ENCODE measurements at places on chromosomes 11 and 22. TPM values are rescaled to one million over a fixed set of nuclear protein-coding genes. Genes with fewer than 3 reads are reported as not detected.

- no peaks in the 10 kb centered on the region for H3K27me3 ChIP-seq
- no peak overlapping the region for H3K27ac ChIP-seq
- no peak for DNase-seq
- no peaks in the 10 kb centered on the region for H3K36me3 ChIP-seq
- H3K4me3 ChIP-seq, result no peak overlapping the region
- peaks cover 20% of the 10 kb centered on the region for H3K4me1 ChIP-seq
Measured at GRCh38 chr11:130483124-130483523, 34.7 kb downstream of the ADAMTS15 start.

- peaks cover 36% of the 10 kb centered on the region for H3K27me3 ChIP-seq
- H3K4me3 ChIP-seq, result no peak overlapping the region
- H3K36me3 ChIP-seq, result no peaks in the 10 kb centered on the region
- H3K4me1 ChIP-seq, result peaks cover 21% of the 10 kb centered on the region
- no peak overlapping the region for H3K27ac ChIP-seq
- no peak for DNase-seq
Measured at GRCh38 chr11:824942-825341, 2.8 kb upstream of the CRACR2B start.

DNA sequence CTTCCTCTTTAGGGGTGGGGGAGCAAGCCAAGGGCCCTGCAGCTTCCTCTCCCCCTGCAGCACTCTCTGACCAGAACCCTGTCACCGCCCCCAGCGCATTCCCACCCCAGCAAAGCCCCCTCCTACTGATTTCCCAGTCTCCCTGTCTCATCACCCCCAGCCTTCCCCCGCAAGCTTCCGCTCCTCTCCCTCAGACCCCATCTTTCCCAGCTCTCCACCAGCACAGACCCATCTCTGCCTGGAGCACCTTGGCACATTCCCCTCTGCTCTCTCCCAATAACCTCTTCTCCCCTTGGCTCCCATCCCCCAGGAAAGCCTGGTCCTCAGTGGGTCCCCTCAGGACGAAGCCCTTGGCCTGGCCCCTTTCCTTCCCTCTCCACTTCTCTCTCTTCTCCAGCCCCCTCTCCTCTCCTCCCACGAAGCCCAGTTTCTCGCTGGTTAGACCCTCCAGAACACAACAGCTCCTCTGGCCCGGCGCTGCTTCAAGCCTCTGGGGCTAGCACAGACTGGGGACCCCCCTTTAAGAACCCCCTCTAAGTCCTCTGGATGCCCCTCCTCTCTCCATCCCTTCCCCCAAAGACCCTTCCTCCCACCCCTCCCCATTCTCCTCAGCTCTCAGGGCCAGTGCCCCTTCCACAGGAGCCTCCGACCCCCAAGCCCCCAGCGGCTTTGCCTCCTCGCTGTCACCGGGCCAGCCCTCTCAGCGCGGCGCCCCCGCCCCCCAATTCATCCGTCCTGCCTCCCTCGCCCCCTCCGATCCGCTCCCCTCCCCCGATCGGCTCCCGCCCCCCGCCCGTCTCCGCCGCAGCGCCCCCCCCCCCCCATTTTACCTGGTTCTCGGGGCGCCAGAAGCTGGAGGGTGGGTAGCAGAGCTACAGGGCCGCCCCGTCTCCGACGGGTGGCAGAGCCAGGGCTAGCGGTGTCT, 594 bp downstream of the NRXN2 start:
- H3K4me1 ChIP-seq, result peaks cover 30% of the 10 kb centered on the region
- no peak overlapping the region for H3K27ac ChIP-seq
- DNase-seq, result no peak
- no peaks in the 10 kb centered on the region for H3K36me3 ChIP-seq
- peaks cover 67% of the 10 kb centered on the region for H3K27me3 ChIP-seq

PATE4 gene
- total RNA-seq, result not detected

GRCh38 chr11:112302226-112302868, 41.7 kb upstream of the PLET1 start:
- H3K27me3 ChIP-seq, result no peaks in the 10 kb centered on the region
- peaks cover 12% of the 10 kb centered on the region for H3K4me1 ChIP-seq
- no peak overlapping the region for H3K4me3 ChIP-seq
- no peak for DNase-seq
- H3K36me3 ChIP-seq, result no peaks in the 10 kb centered on the region
- H3K27ac ChIP-seq, result peak overlapping the region; percentile 68

GAL3ST1 gene
- total RNA-seq, result 8.8 TPM

- no peak overlapping the region for H3K27ac ChIP-seq
- H3K36me3 ChIP-seq, result no peaks in the 10 kb centered on the region
- no peak overlapping the region for H3K4me3 ChIP-seq
- peaks cover 20% of the 10 kb centered on the region for H3K4me1 ChIP-seq
- DNase-seq, result no peak
Measured at GRCh38 chr22:26555478-26555877, 34.5 kb downstream of the TPST2 start.

RAB39A gene
- 10.8 TPM for total RNA-seq

- peaks cover 82% of the 10 kb centered on the region for H3K27me3 ChIP-seq
- no peak overlapping the region for H3K27ac ChIP-seq
- H3K36me3 ChIP-seq, result no peaks in the 10 kb centered on the region
- peaks cover 13% of the 10 kb centered on the region for H3K4me1 ChIP-seq
- no peak overlapping the region for H3K4me3 ChIP-seq
Measured at GRCh38 chr22:32199961-32200360, 4.9 kb downstream of the RFPL2 start.

DNA sequence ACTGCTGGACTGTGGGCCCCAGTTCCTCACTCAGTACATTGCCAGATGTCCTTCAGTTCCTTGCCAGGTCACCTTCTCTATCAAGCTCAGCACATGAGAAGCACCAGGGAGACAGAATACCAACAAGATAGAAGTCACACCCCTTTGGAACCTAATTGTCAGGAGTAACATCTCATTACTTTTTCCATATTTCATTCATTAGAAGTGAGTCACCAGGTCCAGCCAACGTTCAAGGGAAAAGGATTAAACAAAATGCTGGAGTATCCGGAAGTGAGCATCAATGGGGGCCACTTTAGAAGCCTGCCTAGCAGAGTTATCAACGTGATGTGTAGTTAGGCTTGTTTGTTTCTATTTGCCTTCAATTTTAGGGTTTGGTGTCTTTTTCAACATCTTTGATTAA, 569.3 kb downstream of the MIAT start:
- no peaks in the 10 kb centered on the region for H3K4me1 ChIP-seq
- no peak for DNase-seq
- H3K27ac ChIP-seq, result no peak overlapping the region
- no peak overlapping the region for H3K4me3 ChIP-seq
- H3K27me3 ChIP-seq, result no peaks in the 10 kb centered on the region

DRAP1 gene
- total RNA-seq, result 101 TPM

GRCh38 chr11:119282495-119282894, 34.4 kb downstream of the MCAM start:
- H3K27me3 ChIP-seq, result no peaks in the 10 kb centered on the region
- no peaks in the 10 kb centered on the region for H3K4me1 ChIP-seq
- no peak overlapping the region for H3K4me3 ChIP-seq
- DNase-seq, result no peak
- H3K27ac ChIP-seq, result no peak overlapping the region

GRCh38 chr22:50305923-50306566, 1.4 kb downstream of the PLXNB2 start:
- peaks cover under 1% of the 10 kb centered on the region for H3K27me3 ChIP-seq
- peaks cover 15% of the 10 kb centered on the region for H3K4me1 ChIP-seq
- H3K4me3 ChIP-seq, result peak overlapping the region; percentile 92
- H3K36me3 ChIP-seq, result no peaks in the 10 kb centered on the region
- DNase-seq, result no peak

DNA sequence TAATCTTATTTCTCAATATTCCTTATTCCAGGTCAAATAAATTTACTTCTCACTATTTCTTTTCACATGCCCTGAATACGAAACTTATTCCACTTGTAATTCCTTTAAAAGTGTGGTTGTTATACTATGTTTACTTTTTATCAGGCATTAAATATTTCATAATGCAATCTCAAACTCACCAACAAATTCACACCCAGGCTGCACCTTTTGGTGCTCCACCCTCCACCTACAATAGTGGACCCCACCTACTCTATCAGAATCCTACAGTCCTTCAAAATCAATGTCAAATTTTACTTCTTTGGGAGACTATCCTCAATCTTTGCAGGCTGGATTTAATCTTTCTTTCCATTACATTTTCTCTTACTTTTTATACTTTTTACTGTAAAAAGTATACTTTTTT, 65.9 kb upstream of the MTMR2 start:
- DNase-seq, result no peak
- H3K27ac ChIP-seq, result no peak overlapping the region
- H3K27me3 ChIP-seq, result no peaks in the 10 kb centered on the region
- H3K36me3 ChIP-seq, result no peaks in the 10 kb centered on the region

GRCh38 chr11:115674176-115674936, 170.1 kb upstream of the CADM1 start:
- peaks cover 21% of the 10 kb centered on the region for H3K4me1 ChIP-seq
- H3K4me3 ChIP-seq, result no peak overlapping the region
- no peak for DNase-seq
- H3K36me3 ChIP-seq, result no peaks in the 10 kb centered on the region

DNA sequence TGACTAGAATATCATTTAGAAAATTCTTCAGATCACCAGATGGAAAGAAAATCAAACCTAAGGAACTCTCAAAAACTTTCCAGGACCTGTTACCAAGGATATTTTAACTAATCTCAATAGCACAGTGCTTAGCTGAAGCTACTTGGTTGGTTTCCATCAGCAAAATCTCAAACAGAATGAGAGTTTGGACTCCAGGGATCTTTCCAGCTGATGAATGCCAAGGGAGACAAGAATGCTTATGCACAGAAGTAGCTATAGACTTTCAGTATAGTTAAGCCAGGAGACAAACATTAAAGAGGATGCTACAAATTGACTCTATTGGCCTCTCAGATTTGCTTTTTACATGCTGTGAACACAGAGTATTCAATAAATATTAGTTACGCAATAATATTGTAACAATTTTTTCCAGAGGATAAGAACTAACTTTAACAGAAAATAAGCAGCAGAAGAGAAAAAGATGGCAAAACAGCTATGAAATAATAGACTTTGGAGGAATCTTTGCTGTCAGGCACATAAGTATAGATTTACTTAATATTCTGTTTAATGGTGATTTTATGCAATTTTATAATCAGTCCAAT, 331.4 kb downstream of the DLG2 start:
- H3K4me1 ChIP-seq, result peaks cover 5% of the 10 kb centered on the region
- no peak overlapping the region for H3K4me3 ChIP-seq
- no peaks in the 10 kb centered on the region for H3K27me3 ChIP-seq
- no peak for DNase-seq
- no peaks in the 10 kb centered on the region for H3K36me3 ChIP-seq

GRCh38 chr11:116791002-116791812, 472 bp downstream of the APOA5 start:
- H3K4me3 ChIP-seq, result peak overlapping the region; percentile 86
- no peaks in the 10 kb centered on the region for H3K36me3 ChIP-seq

DNA sequence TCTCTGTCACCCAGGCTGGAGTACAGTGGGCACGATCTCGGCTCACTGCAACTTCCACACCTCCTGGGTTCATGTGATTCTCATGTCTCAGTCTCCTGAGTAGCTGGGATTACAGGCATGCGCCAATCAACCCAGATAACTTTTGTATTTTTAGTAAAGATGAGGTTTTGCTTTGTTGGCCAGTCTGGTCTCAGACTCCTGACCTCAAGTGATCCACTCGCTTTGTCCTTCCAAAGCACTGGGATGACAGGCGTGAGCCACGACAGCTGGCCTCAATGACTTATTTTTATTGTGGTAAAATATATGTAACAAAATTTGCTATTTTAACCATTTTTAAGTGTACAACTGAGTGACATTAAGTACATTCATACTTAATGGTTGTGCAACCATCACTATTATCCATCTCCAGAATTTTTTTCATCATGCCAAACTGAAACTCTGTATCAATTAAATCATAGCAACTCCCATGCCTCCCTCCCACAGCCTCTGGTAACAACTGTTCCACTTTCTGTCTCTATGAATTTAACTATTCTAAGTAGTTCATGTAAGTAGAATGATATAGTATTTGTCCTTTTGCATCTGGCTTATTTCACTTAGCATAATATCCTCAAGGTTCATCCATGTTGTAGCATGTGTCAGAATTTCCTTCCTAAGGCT, 50.7 kb upstream of the CWF19L2 start:
- H3K27me3 ChIP-seq, result no peaks in the 10 kb centered on the region
- H3K4me3 ChIP-seq, result no peak overlapping the region
- DNase-seq, result no peak
- no peak overlapping the region for H3K27ac ChIP-seq
- peaks cover 9% of the 10 kb centered on the region for H3K36me3 ChIP-seq

TRIM6 gene
- total RNA-seq, result 11.8 TPM

DNA sequence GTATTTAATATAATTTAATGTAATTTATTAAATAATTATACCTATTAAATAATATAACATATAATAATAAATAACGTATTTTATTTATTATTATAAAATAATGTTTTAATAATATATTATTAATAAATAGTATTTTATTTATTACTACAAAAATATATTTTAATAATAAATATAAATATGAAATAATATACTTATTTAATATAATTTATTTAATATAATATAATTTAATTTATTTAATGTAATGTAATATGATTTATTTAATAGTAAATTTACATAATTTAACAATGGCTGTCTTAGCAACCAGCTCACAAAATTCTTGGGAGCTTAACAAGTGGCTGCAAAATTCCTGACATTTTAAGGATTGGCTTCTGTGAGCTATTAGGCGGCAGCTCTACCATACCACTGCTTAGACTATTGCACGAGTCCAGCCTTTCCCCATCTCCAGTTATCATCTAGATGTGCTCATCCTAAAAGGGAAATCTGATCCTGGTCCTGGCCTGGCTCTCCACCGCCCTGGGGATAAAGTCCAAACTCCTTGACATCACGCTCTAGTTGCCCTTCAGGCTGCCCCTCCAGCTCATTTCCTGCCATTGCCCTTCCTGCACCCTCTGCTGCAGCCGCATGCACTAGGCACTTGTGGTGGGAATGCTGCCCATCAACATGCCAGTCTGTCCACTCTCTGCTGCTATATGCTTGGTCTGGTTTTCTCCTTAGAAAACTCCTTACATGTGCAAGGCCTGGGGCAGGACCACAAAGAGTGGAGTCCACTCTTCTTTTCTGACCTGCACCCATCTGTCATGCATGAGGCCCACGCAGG, 9.8 kb downstream of the MMP20 start:
- H3K27ac ChIP-seq, result no peak overlapping the region
- H3K36me3 ChIP-seq, result no peaks in the 10 kb centered on the region
- H3K4me1 ChIP-seq, result peaks cover 21% of the 10 kb centered on the region
- DNase-seq, result no peak
- H3K4me3 ChIP-seq, result no peak overlapping the region

KCNQ1 gene
- total RNA-seq, result 0.86 TPM

TNRC6B gene
- 42.8 TPM for total RNA-seq

KRTAP5-9 gene
- not detected for total RNA-seq

- no peak overlapping the region for H3K27ac ChIP-seq
- no peaks in the 10 kb centered on the region for H3K36me3 ChIP-seq
- no peak for DNase-seq
- H3K4me3 ChIP-seq, result no peak overlapping the region
- no peaks in the 10 kb centered on the region for H3K4me1 ChIP-seq
Measured at GRCh38 chr11:74443071-74443864, 24.1 kb downstream of the KCNE3 start.
